ENCODE measurements at places on chromosomes 7 and 10.

- DNase-seq: no peak
These were observed 281.1 kb downstream of the CCDC3 start for GRCh38 chr10:12720217-12720981.

DNA sequence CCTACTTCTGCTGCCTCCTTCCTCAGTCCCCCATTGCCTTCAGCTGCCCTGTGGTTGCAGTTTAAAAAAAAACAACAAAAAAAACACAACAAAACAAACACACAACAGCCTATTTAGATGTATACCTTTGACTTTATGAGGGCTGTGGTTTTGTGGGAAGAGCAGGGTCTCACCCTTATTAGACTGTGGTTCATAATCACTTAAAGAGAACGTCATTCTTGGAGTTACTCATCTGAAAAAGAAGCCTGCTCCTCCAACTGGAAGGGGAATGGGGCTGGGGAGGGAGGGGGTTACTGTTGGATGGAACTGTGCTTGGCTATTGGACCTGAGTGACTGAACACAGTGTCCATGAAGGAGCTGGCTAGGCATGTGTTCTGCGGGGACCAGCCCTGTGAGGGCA lies 48.1 kb downstream of the SDK1 start:
- no peak for DNase-seq

- no peak for DNase-seq
These were observed 22.5 kb upstream of the ADRB1 start for GRCh38 chr10:114021154-114021553.

- DNase-seq: no peak
These were observed 10.2 kb downstream of the PKD2L1 start for GRCh38 chr10:100319707-100320402.

DNA sequence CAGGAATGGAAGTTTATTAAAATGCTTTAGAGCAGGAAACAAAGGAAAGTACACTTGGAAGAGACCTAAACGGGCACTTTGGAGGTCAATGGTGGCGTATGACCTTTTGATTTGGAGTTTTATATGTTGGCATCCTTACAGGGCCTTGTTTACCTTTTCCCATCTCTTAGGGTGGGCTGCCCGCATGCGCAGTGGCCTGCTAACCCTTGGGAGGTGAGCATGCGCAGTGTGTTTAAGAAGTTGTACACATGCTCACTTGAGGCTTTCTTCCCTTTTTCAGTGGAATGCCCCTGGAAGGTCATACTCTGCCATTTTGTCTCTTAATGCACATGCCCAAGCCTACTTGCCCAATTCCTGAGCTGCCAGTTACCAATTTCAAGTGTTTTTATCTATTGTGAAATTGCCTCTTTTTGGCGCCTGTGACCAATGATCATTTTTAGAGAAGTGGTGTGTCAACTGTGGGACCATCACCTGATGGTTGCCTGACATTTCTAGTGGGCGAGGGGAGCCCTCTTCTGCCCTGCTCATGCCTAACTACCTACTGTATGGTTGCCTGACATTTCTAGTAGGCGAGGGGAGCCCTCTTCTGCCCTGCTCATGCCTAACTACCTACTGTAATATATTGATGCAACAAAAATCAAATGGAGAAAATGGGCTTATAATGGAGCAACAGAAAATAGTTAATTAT lies 138.0 kb downstream of the PPP1R9A start:
- no peak for DNase-seq

DNA sequence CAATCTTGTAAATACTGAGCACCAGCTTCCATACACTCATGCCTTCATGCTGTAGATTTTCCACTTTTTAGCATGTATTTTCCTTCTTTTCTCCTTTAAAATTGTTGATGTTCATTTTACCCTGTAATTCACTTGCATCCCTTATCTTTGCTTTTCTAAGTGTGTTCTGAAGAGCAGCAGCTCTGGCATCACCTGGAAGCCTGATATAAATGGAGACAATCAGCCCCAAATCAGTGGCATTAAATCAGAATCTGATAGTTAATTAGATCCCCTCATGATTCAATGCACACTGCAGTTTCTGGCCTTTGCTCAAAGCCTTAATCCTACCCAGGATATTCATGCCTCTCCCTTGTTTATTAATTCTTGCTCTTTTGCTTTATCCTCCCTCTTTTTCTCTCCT lies 942.4 kb downstream of the XPNPEP1 start:
- no peak for DNase-seq

GRCh38 chr10:8051109-8051821 lies 3.2 kb upstream of the GATA3 start:
- peak; percentile 72 for DNase-seq

- DNase-seq: no peak
These were observed 50.5 kb downstream of the TPST1 start for GRCh38 chr7:66255534-66256100.

- no peak for DNase-seq
These were observed 1096.8 kb downstream of the KCNMA1 start for GRCh38 chr10:76540786-76541185.

DNA sequence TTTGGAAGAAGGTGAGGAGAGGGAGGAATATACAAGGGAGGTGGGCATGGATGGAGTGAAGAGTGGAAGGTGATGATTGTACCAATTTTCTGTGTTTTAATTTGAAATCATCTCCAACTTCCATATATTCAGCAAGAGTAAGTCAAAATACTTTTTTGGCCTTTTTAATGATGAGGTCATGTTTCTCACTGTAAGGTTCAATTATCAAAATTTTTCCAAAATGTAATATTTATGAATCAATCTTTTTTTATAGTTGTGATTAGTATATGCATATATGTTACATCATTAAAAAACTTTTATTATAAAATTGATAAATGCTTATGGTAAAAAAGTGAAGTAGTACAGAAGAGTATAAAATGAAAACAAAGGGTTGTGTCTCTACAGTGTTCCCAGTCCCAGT lies 40.7 kb downstream of the PRKAR2B start:
- DNase-seq: no peak

DNA sequence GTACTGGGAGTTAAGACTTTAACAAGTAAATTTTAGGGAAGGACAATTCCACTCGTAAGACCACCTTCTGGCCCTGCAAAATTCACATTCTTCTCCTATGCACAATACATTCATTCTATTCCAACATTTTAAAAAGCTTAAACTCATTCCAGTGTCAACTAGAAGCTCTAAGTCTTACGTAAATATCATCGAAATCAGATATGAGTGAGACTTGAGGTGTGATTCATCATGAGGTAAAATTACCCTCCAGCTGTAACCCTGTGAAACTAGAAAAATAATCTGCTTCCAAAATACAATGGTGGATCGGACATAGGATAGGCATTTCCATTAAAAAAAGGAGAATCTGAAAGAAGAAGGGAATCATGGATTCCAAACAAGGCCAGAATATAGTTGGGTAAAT lies 370.3 kb downstream of the CDC14C start:
- DNase-seq: no peak

- no peak for DNase-seq
These were observed 1.3 kb downstream of the PFKFB3 start for GRCh38 chr10:6204063-6204340.

- DNase-seq: no peak
These were observed 13.6 kb downstream of the STEAP2 start for GRCh38 chr7:90225181-90225580.

GRCh38 chr10:23417254-23417653 lies 21.6 kb upstream of the OTUD1 start:
- no peak for DNase-seq

DNA sequence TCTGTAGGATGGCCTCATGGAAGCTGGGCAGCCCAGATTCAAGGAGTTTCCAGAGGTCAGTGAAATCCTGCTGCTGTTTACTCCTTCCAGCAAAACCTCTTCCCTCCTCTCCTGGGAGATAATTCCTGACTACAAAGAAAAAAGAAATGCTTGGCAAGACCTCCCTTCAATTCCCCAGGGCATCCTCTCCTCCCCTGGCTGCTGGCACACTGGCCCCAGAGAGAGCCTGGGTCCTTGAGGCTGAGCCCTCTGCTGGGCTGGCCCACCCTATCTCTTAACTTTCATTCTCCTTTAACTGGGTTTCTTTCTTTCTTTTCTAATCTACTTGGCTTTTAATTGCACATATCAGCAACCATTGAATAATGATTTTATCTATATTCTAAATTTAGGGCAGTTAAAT lies 7.7 kb downstream of the DRGX start:
- DNase-seq: no peak

DNA sequence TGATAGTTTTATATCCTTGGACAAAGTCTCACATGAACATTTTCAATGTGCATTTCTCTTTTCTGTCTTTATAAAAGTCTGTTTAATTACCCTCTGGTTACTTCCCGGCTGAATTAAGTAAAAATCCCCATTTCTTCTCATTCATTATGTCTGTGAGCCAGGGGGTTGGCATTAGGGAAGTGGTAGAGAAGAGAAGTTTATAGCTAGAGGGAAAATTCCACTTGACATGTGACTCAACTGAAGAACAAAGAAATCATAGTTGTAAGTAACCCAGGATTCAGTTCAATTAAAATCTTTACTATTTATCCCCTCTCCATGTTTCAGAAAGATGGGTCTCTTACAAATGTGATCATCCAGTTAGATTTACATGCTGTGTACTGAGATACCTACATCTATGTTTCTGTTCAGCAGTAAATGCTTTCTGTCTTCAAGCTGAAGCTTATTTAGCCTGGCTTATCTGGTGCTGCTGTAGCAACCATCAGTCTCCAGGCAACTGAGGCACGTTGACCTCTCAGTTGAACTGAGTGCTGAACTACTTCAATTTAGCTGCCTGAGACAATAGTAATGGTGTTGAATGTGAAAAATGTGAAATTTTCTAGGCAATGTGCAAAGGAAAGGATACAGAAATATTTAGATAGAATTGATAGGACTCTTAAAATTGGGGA lies 181.6 kb downstream of the MLLT10 start:
- DNase-seq: no peak

DNA sequence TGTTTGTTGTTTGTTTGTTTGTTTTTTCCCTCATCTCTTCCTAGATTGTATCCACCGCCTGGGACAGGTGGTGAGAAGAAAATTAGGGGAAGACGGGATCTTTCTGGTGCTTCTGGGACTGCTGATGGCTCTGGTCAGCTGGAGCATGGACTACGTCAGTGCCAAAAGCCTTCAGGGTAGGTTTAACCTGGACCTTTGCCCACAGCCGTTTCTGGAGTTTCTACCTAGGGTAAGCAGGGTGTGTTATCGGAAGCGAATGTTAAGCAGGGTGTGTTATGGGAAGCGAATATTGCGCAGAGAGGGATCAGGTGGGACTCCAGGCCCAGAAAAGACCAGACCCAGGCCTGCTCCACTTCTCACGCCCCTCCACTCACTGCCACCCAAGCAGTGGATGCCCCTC lies 4.7 kb downstream of the CLCN1 start:
- no peak for DNase-seq

- DNase-seq: no peak
These were observed 3.9 kb downstream of the DDX21 start for GRCh38 chr10:68959695-68960527.

DNA sequence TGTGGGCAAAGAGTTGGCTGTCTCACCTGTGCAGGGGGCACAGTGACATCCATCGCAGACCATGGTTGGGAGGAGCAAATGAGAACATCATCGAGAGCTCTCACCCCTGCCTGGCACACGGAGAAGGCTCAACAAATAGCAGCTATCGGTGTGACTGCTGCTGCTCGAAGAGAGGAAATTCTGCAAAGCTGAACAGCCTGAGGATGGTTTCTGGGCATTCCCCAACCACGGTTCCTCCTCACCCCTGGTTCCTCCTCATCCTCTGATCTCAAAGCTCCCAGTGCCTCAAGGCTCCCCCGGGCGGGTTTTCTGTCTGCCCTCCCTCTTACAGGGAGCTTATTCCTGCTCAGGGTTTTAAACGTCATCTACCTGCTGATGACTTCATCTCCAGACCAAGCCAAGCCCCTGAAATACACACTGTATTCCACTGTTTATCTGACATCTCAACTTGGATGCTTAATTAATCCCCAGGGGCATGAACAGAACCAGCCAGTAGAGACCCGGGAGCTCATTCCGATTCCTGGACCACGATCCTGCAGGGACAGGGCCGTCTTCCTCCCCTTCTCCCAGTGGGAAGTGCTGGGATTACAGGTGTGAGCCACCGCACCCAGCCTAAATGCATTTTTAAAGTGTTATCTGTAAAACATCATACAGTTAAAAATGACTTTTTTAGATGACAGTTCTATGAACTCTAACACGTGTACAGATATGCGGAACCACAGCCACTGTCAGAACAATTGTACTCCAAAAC lies 19.5 kb upstream of the NOM1 start:
- DNase-seq: no peak

DNA sequence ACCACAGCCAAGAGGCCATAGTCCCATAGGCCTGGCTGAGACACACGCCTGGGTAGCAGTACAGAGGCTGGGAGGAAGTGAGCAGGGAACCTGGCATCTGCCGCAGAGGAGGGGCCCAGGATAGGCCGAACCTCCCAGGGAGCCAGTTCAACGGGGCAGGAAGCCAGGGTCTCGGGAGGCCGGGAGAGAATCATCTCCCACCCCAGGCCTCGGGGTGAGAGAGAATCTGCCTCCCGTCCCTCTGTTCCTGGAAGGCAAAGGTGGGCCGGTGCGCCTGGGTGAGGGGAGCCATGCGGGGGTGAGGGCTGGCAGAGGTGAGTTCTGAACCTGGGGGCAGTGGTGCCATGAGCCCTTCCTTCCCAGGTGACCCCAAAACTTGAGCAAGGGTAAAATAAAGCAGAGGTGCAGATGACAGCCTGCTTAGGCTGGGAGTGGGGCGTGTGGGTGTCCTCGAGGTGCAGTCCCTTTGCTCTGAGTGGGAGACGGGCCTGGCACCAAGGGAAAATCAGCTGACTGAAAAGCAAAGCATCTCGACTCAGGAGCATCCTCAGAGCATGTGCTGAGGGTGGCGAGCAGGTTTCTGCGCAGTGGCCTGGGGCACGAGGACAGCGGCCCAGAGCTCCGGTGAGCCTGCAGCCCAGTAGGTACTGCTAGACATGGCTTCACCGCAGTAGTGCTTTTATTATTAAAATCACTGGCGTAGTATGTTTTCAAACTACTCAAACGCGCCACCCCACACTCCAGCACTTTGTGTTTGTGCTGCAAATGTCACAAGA lies 15.5 kb downstream of the AGAP3 start:
- DNase-seq: no peak

DNA sequence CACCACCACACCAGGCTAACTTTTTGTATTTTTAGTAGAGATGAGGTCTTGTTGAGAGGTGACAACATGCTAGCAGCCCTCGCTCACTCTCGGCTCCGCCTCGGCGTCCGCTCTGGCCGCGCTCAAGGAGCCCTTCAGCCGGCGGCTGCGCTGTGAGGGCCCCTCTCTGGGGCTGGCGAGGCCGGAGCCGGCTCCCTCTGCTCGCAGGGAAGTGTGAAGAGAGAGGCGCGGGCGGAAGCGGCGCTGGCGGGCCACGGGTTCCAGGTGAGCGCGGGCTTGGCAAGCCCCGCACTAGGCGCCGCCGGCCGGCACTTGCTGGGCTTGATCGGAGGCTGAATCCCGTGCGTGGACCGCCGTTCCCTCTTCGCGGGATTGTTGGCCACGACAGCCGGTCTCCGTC lies 83.0 kb downstream of the EEPD1 start:
- DNase-seq: no peak

GRCh38 chr7:18191341-18191740 lies 163.7 kb upstream of the PRPS1L1 start:
- DNase-seq: no peak

GRCh38 chr7:50463035-50463434 lies 12.9 kb upstream of the FIGNL1 start:
- DNase-seq: no peak

All from type B pancreatic cell (in vitro differentiated cells).